ENCODE measurements at places on chromosomes 4 and X.

- no peak for DNase-seq
These were observed 6.1 kb downstream of the AKAP17A start for GRCh38 chrX:1597345-1598020.

- DNase-seq = no peak
These were observed 106.4 kb upstream of the NDST4 start for GRCh38 chr4:115219862-115220261.

- no peak for DNase-seq
These were observed 204.8 kb downstream of the VEGFC start for GRCh38 chr4:176587920-176588319.

- no peak for DNase-seq
These were observed 165.1 kb upstream of the PPP3CA start for GRCh38 chr4:101512416-101512815.

DNA sequence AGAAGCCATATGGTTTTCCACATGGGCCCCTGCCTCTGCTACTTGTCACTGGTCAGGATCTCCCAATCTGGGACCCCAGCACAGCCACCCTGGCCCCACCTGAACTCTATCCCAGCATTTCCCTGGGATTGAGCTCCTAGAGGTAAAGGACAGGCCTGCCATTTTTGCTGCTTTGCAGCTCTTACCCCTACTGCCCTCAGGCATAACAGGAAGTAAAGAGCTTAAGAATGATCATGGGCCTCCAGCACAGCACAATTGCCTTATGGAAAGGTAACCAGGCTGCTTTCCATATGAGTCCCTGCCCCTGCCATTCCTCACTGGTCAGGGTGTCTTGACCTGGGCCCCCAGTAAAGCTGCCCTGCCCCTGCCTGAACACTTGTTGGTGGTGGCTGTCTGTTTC, 254.9 kb upstream of the ZCCHC13 start:
- no peak for DNase-seq

DNA sequence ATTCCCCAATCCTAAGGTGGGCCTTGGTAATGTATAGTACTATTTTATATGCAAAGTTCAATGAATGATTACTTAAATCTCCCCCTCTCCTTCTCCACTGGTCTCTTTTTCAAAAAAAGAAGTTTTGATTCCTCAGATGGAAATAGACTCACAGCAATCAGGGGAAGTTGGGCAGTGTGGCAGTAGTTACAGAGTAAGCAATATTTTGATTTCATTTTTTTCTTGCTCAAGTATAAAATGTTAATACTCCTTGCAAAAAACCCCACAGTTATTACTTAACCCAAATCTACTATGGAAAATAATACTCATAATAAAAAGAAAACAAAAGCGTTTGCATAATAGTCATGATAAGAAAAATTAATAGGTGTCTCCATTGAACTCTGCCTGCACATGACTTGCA, 56.9 kb upstream of the CXCL8 start:
- no peak for DNase-seq

DNA sequence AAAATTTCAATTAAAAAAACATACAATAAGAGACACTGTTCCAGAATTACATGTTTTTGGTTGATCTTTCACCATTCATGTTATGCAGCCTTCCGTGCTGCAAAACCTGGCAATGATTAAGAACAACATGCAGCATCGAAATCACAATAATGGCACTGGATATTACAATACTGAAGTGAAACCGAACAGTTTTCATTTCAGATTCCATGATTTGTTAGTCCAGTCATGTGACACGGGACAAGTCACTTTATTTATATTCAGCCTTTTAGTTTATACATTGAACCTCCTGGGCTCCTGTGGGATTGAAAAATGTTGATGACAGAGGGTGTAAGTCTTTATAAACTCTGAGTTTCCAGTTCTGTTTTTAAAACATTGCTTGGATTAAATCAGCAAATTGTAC, 142.5 kb upstream of the TTC29 start:
- DNase-seq = no peak

- no peak for DNase-seq
These were observed 256.5 kb upstream of the FAT1 start for GRCh38 chr4:186979961-186980745.

DNA sequence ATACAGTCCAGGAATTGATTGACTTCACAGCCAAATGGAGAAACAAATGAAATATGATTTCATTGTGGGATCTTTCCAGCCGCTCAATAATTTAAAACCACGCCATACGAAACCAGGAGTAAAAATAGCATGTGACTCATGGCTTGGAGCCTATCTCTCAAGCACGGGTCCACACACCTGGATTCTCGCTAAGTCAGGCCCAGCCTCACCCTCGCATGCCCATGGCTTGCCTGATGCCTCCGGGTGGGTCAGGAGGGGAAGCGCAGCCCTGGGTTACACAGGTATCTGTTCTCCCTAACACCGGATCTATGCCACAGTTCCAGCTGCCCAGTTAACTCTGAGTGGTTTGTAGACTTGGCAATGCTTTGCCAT, 5.6 kb upstream of the ABLIM2 start:
- no peak for DNase-seq

DNA sequence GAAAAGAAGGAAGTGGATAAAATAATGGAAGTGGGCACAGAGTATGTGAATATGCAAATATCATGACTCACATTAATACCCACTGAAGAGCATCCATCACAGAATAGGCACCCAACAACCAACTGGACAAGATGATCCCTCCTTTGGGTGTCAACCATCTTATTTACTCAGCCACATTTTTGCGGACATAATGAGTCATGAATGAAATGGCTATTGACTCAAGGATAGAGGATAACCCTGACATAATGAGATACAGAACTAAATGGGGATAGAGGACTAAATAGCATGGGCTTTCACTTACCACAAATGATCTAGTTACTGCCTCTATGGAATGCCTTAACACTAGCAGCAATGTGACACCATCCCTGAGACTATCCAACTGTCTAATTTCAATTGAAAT, 224.7 kb downstream of the ANTXR2 start:
- no peak for DNase-seq

DNA sequence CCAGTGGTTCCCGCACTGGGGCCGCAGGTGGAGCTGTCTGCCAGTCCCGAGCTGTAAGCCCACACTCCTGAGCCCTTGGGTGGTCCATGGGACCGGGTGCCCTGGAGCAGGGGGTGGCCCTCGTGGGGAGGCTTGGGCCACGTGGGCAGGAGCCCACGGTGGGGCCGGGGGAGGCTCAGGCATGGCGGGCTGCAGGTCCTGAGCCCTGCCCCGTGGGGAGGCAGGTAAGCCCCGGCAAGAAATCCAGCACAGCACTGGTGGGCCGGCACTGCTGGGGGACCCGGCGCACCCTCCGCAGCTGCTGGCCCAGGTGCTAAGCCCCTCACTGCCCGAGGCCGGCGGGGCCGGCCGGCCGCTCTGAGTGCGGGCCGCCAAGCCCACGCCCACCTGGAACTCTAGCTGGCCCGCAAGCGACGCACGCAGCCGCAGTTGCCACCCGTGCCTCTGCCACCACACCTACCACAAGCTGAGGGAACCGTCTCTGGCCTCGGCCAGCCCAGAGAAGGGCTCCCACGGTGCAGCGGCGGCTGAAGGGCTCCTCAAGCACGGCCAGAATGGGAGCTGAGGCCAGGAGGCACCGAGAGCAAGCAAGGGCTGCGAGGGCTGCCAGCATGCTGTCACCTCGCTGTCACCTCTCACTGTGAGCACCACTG, 2.0 kb upstream of the METAP1 start:
- DNase-seq = no peak

GRCh38 chr4:24793219-24794005, 2.0 kb upstream of the SOD3 start:
- DNase-seq = no peak

All from stimulated activated CD8-positive, alpha-beta memory T cell treated with anti-CD3 and anti-CD28 coated beads, Interleukin-7, amount 100 ng/mL, for 1 hour (primary cell).